Left kidney (tissue), 8 donors: ENCODE measurements at places on chromosomes 7 and 10. TPM values are rescaled to one million over a fixed set of nuclear protein-coding genes. Genes with fewer than 3 reads are reported as not detected.

The HGF gene
- 2.3 TPM for polyA plus RNA-seq

DNA sequence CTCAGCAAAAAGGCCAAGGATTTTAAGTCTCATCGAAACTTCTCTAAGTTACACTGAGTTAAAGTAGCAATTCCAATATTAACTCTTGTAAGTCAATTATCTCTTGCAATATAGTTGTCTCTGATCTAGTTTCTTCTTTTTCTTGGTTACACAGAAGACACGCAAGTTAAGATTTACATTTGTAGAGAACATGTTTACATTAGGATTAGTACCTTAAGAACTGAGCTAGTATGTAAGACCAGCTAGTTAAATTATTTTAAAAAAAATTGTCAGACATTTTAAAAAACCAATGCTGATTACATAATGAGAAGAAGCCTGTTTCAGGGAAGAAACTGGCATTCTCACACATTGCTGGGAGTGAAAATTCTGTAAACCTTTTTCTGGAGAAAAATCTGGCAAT lies 31.4 kb downstream of the FRA10AC1 start:
- DNase-seq = no peak

DNA sequence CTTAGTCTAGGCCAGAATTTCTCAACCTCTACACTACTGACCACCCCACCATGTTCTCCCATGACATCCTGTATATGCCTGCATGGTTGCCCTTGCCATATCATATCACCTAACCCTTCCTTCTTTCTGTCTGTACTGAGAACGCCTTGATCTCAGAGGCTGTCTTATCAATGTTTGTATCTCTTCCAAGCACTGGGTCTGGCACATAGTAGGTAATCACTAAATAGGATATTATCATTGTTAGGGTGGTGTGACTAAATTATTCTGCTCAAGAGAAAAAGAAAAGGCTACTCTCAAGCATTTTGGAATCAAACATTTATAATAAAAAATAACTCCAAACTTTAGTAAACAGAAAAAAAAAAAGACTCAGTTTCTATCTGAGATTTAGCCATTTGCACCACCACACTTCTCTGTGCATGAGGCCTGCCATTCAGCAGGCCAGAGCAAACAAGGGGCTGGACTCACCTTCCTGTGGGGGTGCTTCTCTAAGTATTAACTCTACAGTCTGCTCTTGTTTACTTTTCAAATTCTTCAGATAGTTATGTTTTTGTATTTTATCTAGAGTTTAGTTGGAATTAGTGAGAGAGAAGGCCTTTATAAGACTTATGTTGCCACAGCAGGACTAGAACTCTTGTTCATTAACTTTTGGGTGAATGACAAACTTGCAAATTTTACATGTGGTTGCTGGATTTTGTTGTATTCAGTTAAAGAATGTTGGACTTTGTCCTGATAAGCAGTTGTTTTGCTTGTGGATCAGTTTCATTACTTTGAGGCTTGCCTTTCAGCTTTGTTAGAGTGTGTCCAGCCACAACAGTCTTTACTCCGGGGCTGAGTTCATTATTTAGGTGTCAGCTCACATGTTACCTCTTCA lies 5.4 kb downstream of the AGBL3 start:
- DNase-seq = no peak

DNA sequence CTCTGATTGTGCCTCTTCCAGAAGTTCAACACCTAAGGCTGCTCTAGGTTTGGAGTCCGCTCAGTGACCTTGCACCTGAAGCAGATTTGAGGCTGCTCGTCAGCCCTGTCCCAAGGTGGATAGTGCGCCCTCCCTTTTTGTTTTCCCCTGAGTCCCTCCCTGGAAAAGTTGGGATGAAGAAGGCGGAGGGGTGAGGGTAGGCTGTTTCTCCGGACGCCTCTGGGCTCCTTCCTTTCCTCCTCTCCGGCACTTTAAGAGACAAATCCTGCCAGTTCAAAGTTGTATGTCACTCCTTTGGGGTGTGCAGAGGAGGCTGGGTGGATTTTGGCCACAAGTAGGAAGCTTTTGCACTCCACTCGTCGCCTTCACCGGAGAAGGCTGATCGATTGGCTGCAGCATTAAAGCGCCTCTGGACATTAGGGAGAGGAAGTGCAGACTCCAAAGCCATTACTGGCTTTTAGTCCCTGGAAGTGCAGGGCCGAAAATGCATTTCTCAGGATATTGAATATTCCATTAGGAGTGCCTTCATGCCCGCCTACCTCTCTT lies 81.9 kb upstream of the PRKG1 start:
- no peak for DNase-seq

- no peak for DNase-seq
Observed at GRCh38 chr7:158861004-158861787, 4.8 kb downstream of the DYNC2I1 start.

DNA sequence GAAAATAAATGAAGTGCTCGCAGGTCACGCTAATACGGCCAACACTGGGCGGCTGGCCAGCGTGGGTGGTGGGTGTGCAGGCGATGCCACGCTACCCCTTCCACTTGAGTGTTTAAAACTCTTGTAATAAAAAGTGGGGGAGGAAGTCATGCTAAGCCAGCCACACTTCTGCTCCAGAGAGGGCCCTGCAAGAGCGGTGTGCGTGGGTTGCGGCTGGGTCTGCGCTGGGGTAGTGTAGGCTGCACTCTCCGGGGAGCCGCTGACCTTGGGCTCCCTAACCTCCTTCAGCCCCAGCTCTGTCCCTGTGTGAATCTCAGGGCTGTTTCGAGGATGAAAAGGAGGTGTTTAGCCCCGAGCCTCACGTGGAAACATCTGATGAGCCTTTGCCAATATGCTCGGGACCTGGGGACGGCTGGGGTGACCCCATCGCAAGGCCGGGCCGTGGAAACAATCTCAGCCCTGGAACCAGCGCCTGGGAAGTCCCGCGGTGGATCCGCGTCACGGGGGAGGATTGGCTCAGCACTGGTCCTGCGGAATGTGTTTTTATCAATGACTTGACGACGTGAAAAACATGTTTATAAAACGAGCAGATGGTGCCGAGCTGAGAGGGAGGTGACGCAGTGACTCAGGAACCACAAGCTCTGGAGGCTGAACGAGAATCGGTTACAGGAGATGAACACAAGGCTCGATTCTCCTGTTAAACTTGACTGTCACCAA lies 278.5 kb downstream of the DNAJB6 start:
- DNase-seq = no peak

The LRRTM3 gene
- polyA plus RNA-seq = 5.7 TPM

DNA sequence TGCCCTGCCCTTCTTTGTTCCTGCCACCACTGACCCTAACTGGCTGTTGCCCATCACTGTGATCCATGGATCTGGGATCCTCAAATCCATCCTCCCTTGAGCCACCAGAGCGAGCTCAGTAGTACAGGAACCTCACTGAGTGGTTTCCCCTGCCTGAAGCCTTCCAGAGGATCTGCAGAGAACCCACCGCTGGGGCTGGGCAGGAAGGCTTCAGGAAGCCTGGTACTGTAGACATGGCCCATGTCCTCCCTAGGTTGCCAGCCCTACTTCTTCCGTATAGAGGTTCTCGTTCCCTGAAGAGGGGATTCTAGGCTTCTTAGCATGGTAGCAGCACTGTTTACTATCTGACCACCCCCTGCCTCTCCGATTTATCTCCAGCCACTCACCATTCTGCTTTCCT lies 687.3 kb upstream of the FOXK1 start:
- DNase-seq = no peak

The HSPA12A gene
- polyA plus RNA-seq = 51.3 TPM

The SRRM3 gene
- polyA plus RNA-seq = 2.1 TPM

DNA sequence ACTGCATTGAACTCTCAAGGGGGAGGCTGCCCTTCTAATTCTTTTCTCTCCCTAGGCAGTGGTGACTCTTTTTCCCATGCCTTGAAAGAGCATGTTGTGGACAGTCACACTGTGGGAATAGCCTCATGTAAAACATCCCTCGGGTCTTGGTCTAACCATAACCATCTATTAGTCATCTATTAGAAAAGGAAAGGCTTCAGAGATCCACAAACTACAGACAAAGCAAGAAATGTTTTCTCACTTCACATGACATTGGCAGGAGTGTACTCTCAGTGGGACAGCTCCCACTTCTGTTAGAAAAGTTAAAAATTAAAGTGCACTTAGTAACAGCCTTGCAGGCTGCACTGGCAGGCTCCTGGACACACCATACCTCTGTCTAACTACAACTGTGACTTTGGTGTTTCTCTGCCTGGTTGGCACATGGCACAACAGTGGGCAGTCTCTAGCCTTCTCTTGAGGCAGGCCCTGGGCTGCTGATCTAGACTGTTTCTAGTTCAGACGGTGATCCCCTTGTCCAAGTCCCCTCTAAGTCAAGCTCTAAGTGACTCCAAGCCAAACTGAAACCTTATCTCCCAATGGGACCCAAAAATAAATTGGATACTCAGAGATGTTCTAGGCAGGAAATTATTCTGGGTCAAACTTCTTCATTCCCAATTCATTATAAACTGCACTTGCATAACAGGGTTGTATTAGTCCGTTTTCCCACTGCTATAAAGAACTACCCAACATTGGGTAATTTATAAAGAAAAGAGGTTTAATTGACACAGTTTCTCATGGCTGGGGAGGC lies 57.9 kb upstream of the ITGB1 start:
- no peak for DNase-seq

- no peak for DNase-seq
Observed at GRCh38 chr10:98425511-98426352, 10.8 kb upstream of the PYROXD2 start.

- DNase-seq = peak; percentile 57
Observed at GRCh38 chr7:83468251-83468739, 180.6 kb downstream of the SEMA3E start.

The NPY gene
- polyA plus RNA-seq = not detected

- DNase-seq = peak; percentile 40
Observed at GRCh38 chr7:129271500-129272355, 46.9 kb downstream of the AHCYL2 start.

The RGS10 gene
- 26.9 TPM for polyA plus RNA-seq

GRCh38 chr7:155869784-155870076 lies 57.5 kb upstream of the SHH start:
- DNase-seq = no peak
